RKO (cell line): ENCODE measurements at places on chromosomes 2 and 18.
A peak's percentile ranks its signal among the peaks of the same experiment; 100 is the strongest.

GRCh38 chr2:218322768-218323525 is 30.6 kb upstream of the TMBIM1 start:
- DNase-seq, result peak; percentile 68

DNA sequence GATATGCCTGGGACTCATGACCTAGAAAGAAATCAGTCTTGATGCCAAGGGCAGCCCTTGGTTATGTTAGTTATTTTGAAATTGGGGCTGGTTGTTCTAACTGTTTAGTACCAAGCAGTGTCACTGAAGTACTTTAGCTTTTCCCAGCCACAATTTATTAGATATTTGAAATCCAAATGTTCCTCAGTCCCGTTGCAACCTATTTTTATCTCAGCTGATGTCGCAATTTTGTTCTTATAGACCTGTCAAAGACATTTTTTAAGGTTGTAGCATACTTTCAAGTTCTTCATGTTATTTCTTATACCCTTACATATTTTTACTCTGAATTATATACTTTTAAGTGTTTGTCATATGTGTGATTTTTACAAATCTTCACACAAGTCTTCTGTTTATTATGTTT is 100.1 kb downstream of the LRP1B start:
- DNase-seq, result no peak

GRCh38 chr2:58939388-58939787 is 698.3 kb upstream of the FANCL start:
- no peak for DNase-seq

GRCh38 chr2:104027321-104027720 is 826.6 kb upstream of the POU3F3 start:
- no peak for DNase-seq

DNA sequence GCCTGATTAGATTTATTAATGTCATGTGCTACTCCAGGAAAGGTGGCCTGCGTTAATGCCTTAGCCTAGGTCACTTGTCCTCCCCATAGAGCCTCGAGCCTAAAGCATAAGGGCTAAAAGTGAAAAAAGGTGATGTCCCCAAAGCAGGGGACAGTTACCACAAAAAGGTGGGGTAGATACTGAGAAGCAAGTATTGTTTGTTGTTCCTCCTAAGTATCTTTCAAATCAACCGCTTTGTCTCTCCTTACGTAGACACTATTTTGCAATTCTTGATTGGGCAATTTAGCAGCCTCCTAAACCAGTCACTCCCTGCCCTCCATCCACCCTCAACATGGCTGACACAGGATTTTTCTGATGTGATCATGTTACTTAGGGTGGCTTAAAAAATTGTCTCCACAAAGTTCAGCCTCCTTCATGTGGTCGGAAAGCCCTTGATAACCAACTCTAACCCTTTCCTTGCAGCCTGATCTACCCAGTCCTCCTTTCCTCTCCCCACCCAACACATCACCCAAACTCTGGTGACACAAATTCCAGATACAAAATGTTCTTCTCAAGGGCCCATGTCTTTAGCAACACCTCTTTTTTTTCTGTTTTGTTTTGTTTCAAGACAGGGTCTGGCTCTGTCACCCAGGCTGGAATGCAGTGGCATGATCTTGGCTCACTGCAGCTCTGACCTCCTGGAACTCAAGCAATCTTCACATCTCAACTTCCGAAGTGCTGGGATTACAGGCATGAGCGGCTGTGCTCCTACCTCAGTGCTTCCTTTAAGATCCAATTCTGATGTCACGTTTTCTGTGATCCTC is 6.9 kb downstream of the INHA start:
- no peak for DNase-seq

DNA sequence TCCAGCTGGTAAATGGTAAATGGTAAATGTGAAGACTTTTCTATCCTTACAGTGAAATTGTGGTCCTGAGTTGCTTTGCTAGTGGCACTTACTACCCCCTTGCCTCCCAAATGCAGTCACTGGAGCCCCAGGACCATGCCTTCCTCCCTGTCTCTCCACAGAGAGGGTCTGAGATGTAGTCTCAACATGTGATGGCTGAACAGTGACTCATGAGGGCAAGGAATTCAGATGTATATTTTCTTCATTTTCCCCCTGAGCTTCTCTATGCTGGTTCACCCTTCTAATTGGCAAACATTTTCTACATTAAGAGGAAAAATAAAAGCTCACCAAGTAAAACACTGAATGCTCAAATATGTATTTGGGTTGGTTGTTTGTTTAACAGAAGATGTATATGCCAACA is 232.0 kb downstream of the SH3BP4 start:
- no peak for DNase-seq

GRCh38 chr2:149737896-149738295 is 150.3 kb upstream of the MMADHC start:
- no peak for DNase-seq

DNA sequence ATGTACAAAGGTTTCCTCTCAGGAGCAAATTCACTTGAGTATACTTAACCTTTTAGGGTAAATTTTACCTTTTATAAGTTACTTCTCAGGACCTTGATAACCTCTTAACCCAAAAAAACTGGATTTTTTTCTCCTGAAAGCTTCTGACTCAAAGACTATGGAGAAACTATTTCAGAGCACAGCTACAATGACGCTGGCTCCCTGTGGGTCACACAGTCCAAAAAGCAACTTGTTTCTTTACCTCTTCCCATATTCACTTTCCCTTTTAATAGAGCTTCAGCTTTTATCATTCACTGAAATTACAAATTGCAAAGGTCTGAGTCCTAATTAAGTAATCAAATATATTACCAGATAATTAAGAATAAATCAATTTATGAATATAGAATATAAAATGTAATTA is 32.4 kb downstream of the GTF3C3 start:
- no peak for DNase-seq

DNA sequence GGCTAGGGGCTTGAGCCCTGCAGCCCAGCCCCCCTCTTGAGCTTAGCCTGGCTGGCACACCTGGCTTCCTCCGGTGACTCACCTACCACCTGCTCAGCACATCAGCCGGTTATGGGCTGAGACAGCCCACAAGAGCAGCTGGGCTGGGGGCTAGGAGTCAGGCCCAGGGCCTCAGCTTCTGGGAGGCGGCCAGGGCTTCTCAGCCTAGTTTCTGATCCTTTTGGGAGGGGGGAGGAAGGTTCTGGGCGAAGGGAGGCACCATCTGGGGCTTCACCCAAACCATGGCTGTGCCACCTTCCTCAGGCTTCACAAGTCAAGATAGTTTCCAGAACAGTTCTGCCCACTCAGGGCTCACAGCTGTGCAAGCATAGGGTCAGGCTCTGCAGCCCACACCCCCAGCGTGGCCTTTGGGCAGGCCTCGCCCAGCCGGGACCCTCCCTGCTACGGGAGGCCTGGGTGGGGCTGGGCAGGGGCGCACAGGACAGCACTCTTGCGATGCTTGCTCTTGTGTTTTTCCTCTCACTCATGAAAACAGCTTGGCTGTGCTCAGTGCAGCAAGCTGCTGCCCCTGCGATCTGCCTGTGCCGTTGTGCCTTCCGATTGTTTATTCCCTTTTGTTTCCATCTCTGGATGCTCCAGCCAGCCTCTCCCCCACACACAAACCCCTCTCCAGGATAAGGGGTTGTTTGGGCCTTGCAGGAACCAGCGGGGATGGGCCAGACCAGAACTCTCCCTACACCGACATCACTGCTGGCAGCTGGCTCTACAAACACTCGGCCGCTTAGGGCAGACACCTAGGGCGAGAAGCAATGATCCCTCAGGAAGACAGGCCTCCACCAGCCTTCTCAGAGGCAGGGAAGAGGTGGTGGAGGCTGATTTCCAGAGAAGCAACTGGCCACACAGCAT is 26.1 kb upstream of the SEMA4C start:
- no peak for DNase-seq

DNA sequence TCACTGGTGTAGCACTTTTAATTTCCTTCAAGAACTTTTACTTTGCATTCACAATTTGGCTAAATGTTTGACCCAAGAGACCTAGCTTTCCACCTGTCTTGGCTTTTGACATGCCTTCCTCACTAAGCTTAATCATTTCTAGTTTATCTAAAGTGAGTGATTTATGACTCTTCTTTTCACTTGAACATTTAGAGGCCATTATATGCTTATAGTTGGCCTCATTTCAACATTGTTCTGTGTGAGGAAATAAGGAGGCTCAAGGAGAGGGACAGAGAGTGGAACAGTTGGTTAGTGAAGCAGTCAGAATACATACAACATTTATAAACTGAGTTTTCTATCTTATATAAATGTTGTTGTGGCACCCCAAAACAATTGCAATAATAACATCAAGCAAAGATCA is 489.3 kb upstream of the CDH2 start:
- DNase-seq, result no peak

DNA sequence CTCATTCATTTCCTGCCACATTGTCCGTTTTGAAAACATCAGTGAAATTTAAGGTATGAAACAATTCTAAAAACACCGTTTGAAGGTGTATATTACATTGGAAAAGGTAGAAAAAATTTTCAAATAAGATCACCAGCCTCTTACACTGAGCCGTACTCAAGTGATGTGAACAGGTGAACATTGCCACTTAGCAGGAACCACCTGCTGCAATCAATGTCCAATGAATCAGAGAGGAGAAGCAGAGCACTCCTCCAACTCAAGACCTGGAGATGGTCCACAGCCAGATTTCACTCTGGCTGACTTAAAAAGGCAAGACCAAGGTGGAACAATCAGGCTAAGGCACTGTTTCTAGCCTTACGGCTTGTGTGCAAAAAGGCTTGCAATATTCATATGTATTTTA is 110.3 kb upstream of the TTN start:
- DNase-seq, result no peak

DNA sequence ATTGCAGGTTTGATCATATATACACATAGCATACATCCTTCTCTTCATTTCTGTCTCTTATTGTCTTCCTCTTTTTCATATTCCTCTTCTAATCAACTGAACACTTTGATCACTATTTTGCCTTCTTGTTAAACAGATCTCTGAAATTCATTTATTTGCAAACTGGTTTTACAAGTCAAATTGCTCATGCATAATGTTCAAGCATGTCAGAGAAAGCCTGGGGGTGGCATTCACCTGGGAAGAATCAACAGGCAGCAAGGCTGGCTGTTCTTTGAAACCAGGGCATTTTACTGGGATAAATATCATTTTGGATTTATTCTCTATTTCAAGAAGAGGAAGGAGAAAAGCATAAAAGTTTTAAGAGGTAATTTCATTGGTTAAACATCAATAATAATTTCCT is 66.9 kb upstream of the LRATD1 start:
- DNase-seq, result no peak

GRCh38 chr18:54750350-54750749 is 77.9 kb upstream of the RAB27B start:
- DNase-seq, result no peak

- DNase-seq, result peak; percentile 80
Measured at GRCh38 chr18:8960740-8961657, 141.5 kb upstream of the NDUFV2 start.

GRCh38 chr18:41165625-41166024 is 789.4 kb upstream of the PIK3C3 start:
- DNase-seq, result no peak

DNA sequence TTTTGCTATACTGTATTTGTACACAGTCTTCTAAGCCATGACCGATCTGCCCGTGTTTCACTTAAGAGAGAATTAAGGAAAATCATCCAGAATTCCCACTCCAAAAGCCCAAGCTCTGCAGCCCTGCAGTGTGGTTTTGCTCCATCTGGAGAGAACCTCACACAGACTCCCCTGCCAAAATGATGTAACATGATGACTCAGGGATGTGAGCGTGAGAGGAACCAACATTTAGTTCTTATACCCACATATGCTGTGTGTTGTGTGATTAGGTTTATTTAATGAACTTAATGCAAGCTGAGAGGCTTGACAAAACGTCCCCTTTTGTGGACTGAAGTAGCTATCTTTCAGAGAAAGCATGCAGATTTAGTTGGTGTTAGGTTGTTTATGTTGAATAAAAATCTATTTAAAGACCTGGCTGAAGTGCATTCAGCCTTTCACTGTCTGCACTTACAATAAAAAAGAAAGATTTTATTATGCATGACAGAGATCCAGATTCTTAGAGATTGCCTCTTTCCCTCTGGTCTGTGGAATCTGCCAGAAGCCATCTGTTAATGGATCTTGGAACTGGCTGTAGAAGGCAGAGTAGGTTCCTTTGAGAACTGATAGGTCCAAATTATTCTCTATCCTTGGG is 6.3 kb downstream of the RAB12 start:
- DNase-seq, result peak; percentile 67

DNA sequence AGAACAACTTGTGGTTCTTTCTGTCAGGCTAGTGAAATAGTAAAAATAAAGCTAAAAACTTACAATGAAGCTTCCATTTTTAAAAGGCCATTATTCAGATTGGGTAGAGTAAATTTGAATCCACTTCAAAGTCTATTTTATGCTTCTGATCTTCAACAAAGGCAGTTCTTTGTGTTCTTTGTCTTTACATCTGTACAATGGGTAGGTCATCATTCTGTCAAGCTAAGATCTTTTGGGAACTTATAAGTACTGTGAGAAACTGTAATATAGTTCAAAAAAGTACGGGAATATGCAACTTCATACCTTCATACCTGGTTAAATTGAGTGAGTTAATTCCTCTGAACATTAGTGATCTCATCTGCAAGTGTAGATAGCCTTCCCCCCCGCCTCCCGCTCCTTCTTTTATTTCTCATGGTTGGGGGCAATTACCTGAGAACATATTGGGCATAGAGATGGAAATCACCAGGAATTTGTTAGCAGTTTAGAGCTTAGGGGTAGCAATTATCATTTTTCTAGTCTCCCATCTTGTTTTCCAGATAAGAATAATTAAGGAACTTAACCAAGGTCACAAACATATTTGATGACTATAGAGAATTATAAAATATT is 9.7 kb downstream of the CNOT9 start:
- DNase-seq, result no peak

DNA sequence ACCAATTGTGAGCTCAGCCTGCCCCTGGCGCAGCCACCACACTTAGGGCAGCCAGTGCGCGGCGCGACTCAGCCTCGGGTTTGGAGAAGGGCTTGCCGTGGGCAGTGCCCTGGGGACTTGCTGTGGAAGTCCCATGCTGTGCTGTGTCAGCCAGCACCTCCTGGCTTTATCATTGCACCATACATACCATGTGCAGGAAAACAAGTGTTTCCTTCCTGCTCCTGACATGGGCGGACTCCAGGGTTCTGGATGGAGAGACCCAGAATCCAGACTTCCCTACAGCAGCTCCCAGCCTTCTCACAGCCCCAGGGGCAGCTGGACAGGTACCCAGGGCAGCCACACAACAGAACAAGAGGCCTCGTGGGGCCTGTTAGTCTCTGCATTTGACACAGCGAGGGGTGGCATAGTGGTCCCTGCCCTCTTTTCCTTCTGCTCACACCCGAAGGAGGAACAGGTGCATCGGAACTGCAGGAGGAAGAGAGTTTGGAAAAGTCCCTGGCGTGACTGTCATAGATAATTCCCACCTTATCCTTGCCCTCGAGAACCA is 54.2 kb downstream of the SDC1 start:
- no peak for DNase-seq

- DNase-seq, result no peak
Measured at GRCh38 chr2:182043021-182043420, 57.4 kb downstream of the PPP1R1C start.

DNA sequence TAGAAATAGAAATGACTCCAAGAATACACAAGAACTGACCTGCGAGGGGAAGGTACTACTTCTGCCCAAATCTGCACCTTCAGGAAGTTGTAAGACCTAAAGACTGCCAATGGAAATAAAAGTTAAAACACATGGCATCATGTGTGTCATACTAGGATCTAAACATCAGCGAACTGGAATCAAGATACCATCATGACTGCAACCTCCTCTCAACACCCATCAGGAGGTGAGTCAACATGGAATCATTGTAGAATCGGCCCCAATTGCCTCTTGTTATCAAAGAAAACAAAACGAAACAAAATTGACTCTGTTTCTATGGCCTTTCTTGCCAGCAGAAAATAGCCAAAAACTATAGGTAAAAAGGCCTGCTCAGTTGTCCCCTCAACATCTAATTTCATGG is 15.1 kb downstream of the RDH14 start:
- peak; percentile 71 for DNase-seq

- no peak for DNase-seq
Measured at GRCh38 chr2:112674229-112674628, 28.5 kb downstream of the SLC20A1 start.
